ENCODE measurements at places on chromosomes 5 and 9. TPM values are rescaled to one million over a fixed set of nuclear protein-coding genes. Genes with fewer than 3 reads are reported as not detected.

DNA sequence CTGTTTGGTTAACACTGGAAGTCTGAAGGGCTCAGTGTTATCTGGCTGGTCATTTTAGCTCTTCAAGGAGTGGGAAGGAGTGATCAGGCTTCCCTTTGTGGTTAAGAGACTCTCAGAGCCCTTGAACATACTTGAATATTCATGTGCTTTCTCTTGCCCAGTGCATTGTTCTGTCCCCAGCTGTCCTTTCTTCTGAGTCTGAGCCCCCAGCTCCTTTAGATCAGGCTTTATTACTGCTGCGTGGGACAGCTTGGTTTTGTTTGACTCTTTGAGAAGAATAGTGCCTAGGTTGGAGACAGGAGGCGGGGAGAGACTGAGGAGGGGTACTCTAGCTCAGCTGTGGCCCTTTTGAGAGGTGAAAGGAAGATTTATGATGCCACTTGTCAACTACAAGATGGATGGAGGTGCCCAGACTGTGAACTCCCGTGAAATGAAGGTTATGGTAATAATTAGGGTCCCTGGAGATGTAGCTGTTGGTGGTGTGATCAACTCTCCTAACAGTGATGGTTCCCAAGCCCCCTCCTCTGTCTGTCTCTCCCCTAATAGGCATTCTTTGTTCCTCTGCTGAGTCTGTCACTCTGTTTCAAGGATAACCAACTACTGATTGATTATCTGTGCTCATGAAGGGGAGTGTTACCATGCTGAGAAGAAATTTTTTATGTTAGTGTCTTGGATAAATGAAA, 83.1 kb upstream of the GLRA1 start:
- DNase-seq = no peak

DNA sequence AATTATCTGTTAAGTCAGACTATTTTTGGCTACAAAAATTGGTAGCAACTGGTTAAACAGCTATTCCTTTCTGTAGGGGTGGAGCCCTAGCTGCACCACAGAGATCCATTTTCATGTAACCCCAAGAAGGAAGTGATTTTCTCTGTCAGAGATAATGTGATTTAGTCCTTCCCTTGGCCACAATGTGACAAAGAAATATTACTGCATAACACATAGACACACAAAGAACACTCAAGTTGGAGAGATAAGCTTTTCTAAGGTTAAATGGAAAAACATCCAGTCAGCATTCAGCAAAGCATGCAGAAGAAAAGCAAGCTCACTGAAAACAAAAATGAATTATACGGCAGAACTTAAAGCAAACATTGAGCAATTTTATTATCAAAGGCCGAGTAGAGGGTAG, 227.8 kb upstream of the CDH9 start:
- DNase-seq = no peak

DNA sequence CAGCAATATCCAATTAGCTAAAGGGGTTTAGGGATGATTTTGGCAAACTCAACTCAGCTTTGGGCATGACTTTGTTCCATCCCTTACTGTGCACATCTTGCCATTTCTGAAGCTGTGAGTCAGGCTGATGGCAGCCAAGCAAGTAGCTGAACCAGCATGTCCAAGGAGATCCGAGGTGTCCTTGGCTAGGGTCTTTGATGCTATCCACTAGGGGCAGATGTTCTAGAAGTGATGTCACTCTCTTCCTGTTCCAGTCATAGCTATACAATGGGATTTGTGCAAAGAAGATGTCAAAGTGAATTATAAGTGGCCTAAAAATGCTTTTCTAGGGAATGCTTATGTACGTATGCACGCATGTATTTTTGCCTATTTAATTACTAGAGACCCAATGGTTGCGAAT, 160.8 kb upstream of the PAPPA start:
- DNase-seq = no peak

- no peak for DNase-seq
These were observed 107.1 kb downstream of the GADD45G start for GRCh38 chr9:89711866-89712265.

DNA sequence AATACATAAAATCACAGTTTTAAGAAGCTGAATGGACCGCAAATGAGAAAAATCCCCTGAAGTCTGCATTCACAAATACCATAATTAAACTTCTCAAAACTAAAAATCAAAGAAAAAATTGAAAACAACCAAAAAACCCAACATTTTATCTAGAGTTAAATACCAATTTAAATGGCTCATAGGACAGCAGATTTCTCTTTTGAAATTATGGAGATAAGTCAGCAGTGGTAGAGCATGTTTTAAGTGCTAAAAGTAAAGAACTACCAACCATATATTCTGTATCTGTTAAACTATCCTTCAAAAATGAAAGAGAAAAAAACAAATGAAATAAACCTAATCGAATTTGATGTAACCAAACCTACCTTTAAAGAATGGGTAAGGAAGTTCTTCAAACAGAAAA, 862.8 kb downstream of the TAF11L14 start:
- DNase-seq = no peak

DNA sequence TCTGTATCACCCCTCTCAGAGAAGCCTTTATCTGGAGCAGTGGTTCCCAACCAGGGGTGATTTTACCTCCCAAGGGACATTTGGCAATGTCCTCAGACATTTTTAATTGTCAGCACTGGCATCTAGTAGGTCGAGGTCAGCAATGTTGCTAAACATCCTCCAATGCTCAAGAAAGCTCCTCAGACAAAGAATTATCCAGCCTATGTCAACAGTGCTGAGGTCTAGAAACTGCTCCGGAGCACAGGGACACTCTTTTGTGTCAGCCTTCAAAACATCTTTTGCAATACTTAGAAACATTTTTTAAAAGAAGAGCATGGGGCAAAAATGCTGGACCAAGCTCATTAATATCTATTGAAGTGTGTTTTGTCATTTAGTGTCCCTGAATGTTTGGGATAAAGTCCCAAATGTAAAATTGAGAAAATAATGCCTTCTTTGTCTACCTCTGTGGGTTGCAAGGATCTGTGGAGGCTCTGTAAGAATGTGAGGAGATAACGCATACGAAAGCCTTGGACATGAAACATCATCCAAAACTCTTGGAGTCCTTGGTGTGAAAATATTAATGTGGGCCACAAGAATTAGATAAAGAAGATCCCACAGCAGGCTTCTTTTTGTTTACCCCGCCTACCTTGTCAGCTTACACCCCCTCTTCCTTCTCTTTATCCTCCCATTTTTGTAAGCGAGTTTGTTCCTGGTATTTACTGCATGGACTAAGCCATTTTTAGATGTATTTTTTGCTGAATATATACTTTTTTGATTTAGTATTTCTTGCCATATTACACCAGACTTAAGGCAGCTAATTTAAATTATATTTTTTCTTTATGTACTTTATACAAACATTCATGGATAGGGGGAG, 193.5 kb downstream of the CD180 start:
- no peak for DNase-seq

GRCh38 chr9:87336407-87336806, 161.3 kb upstream of the DAPK1 start:
- no peak for DNase-seq

- DNase-seq = no peak
These were observed 865.4 kb upstream of the ACO1 start for GRCh38 chr9:31519011-31519410.

GRCh38 chr9:130219661-130220096, 45.9 kb upstream of the HMCN2 start:
- no peak for DNase-seq

DNA sequence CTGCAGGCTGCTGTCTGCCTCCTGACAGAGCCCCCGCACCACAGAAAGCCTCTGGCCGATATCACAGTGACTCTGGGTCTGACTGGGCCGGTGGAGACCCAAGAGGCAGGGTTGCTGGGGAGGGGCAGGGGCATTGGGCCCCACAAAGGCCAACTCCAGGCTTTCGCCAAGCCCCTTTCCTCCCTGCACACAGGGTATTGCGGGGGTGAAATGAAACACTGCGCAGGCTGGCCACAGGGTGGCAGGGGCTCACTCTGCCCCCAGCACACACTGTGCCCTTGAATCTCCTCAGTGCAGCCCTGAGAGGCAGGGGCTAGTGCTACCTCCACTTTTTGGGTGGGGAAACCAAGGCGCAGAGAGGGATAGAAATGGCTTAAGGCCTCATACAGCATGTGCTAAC, 44.6 kb downstream of the BARX1 start:
- no peak for DNase-seq

GRCh38 chr9:128819716-128820664, 1.7 kb downstream of the ENDOG start:
- DNase-seq = no peak

DNA sequence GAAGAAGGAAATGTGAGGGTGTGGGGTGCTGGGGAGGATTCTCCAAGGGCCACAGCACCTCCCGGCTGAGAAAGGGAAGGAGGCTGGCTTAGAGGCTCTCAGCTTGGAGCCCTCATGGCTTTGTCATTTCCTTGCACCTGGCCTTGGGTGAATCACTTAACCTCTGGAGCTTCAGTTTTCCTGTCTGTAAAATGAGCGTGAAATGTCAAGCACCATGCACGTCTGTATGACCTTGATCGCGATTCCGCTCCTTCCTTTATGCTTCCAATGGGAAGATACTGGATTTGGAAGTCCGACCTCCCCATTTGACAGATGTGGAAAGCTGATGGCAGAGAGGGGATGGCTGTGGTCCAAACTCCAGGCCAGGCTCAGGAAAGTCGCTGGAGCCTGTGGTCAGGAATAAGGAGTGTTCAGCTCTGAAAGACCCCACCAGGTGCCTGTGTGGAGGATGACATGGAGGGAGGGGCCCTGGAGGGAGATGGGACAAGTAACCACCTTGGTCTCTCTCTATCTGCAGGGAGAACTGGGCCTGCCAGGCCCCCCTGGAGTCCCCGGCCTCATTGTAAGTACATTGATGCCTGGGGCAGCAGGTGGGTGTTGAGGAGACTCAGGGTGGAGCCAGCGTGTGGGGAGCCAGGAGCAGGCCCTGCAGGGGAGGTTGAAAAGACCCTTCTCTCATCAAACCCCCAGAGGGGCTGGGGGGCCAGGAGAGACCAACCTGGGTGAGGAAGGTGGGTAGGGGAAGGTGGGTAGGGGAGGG, 66.5 kb downstream of the COL27A1 start:
- DNase-seq = no peak

GRCh38 chr5:178331491-178331996, 98.9 kb upstream of the PHYKPL start:
- no peak for DNase-seq

DNA sequence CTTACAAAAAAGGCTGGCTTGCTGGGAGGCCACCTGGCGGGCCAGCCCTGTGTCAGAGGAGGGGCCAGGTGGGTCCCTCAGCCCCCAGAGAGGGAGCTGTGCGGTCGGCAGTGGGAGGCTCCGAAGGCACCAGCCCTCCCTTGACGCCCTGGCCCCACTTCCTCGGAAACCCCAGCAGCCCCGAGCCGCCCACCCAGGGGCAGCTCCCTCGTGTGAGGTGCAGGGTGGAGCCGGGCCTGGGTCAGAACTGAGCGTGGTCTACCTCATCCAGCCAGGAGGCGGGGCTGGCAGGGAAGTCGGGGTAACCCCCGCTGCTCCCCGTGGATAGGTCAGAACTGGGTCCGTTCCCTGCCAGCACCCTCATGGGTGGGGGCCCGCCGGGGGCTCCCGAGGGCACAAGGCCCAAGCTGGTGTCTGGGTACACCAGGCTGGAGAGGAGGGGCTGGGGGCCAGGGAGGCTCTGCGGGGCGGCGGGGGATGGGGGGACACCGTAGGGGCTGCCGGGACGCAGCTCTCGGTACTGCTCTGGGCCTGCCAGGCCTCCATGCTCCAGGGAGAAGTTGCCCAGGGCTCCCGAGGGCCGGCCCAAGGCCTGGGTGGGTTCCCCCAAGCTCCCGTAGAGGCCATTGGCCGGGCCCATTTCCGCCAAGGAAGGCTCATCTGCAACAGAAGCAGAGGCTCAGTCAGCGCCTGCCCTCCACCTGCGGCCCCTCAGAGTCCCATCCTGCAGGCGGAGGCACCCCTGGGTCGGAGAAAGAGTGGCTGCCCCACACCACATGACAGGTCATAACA, 7.6 kb downstream of the LHX3 start:
- no peak for DNase-seq

DNA sequence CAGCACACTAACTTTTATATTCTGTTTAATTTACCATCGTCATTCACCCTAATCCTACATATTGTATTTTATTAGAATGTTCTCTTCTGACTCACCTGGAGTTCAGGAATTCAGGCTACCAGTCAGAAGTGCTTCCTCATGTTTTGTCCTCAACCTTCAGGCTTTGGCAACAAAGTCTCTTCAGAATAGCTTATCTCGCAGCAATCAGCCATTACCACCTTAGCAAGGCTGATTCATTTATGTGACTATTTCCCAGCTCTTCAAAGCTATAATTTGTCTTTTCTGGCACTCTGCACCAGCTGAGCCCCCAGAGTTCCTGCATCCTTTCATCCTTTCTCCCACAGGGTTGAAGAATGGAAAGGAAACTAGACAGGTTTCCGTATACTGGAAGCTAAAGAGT, 365.5 kb upstream of the CDH18 start:
- no peak for DNase-seq

DNA sequence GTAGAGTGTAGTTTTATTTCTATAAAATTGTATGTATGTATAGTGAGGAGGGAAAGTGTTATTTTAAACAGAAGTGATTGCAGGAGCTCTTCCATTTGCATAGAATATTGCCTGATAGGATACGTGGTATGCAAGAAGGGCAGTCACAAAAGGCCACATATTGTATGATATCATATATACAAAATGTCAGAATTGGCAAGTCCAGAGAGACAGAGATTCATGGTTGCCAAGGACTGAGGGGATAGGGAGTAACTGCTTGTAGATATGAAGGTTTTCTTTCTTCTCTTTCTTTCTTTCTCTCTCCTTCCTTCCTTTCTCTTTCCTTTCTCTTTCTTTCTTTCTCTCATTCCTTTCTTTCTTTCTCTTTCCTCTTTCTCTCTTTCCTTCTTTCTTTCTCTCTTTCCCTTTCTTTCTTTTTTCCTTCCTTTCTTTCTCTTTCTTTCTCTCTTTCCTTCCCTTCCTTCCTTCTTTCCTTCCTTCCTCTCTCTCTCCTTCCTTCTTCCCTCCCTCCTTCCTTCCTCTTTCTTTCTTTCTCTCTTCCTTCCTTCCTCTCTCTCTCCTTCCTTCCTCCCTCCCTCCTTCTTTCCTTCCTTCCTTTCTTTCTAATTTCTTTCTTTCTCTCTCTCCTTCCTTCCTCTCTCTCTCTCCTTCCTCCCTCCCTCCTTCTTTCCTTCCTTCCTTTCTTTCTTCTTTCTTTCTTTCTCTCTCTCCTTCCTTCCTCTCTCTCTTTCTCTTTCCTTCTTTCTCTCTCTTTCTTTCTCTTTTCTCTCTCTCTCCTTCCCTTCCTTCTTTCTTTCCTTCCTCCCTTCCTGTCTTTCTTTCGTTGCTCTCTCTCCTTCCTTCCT, 24.5 kb upstream of the WDR38 start:
- DNase-seq = no peak

GRCh38 chr5:134997015-134997414, 29.3 kb downstream of the CATSPER3 start:
- DNase-seq = no peak

GRCh38 chr9:124297551-124297901, 39.8 kb downstream of the NEK6 start:
- DNase-seq = no peak

CYLC2 gene
- not detected for total RNA-seq

NR6A1 gene
- total RNA-seq = 4.6 TPM

TSSK1B gene
- total RNA-seq = not detected

RAB14 gene
- total RNA-seq = 39.2 TPM

HSD17B3 gene
- total RNA-seq = 1.4 TPM

OBP2B gene
- not detected for total RNA-seq

CPEB4 gene
- total RNA-seq = 65.6 TPM

RANBP3L gene
- total RNA-seq = 10.7 TPM
